CD4-positive, alpha-beta T cell treated with Interleukin-2 at 100 ng/mL for 4 hours (primary cell): ENCODE measurements at places on chromosomes 3 and 15.

GRCh38 chr3:49805367-49805782 is 2.3 kb downstream of the INKA1 start:
- no peak for DNase-seq

DNA sequence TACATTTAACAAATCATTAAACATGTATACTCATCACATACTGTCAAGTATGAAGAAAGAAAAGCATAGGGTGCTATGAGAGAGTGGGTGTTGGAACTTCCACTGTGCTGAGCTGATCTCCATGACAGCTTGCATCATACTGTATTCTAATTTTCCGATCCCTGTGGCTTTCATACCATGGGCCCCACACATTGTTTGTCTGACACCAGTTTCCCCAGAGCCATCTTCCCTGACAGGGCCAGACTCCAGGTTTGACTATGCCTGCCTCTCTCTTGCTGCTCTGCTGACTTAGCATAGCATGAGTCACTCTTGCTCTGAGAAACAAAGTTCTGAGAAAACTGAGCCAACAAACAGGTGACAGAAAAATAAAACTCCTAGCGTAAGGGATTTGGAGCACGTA is 37.0 kb upstream of the CASR start:
- peak; percentile 7 for DNase-seq

- DNase-seq = no peak
These were observed 4.7 kb upstream of the DCBLD2 start for GRCh38 chr3:98906230-98906629.

GRCh38 chr3:21174461-21174860 is 576.5 kb downstream of the ZNF385D start:
- no peak for DNase-seq

DNA sequence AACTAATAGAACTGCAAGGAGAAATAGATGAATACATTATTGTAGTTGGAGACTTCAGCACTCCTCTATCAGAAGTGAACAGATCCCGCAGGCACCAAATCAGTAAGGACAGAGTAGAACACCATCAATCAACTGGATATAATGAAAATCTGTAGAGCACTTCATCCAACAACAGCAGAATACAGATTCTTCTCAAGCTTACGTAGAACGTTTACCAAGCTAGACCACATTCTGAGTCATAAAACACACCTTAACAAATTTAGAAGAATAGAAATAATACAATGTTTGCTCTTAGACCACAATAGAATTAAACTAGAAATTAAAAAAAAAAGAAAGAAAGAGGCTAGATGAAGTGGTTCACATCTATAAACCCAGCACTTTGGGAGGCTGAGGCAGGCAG is 70.7 kb upstream of the NEDD4 start:
- no peak for DNase-seq

- peak; percentile 3 for DNase-seq
These were observed 98.1 kb downstream of the ZPLD1 start for GRCh38 chr3:102532901-102533300.

DNA sequence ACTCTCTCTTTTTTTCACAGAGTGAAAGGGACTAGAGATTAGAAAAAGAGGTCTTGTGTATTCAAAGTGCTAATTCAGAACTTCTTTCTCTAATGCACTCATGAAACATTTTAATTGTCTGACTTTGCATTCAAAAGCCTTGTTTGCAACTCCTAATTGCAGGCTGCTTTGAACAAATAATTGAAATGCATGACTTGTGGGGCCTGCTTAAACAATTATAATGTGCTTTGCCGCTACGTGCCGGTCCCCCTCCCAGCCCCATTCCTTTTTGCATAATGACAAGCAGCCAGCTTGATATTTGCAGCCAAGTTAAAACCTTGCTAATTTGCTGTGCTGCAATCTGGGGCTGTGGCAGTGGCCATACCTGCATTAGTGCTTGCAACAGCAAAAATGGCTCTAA is 114.5 kb downstream of the FOXB1 start:
- DNase-seq = no peak

GRCh38 chr15:20345401-20345958 is 196.1 kb downstream of the GOLGA6L6 start:
- no peak for DNase-seq

GRCh38 chr15:38588672-38589071 is 24.1 kb upstream of the RASGRP1 start:
- DNase-seq = no peak

- no peak for DNase-seq
These were observed 47.6 kb downstream of the IDH2 start for GRCh38 chr15:90054618-90055097.
